Jurkat, Clone E6-1 (cell line): ENCODE measurements at places on chromosomes 3 and 15.

- no peak for DNase-seq
Measured at GRCh38 chr15:69537901-69538300, 85.3 kb downstream of the RPLP1 start.

GRCh38 chr3:185406121-185406620 lies 43.2 kb downstream of the MAP3K13 start:
- no peak for DNase-seq

DNA sequence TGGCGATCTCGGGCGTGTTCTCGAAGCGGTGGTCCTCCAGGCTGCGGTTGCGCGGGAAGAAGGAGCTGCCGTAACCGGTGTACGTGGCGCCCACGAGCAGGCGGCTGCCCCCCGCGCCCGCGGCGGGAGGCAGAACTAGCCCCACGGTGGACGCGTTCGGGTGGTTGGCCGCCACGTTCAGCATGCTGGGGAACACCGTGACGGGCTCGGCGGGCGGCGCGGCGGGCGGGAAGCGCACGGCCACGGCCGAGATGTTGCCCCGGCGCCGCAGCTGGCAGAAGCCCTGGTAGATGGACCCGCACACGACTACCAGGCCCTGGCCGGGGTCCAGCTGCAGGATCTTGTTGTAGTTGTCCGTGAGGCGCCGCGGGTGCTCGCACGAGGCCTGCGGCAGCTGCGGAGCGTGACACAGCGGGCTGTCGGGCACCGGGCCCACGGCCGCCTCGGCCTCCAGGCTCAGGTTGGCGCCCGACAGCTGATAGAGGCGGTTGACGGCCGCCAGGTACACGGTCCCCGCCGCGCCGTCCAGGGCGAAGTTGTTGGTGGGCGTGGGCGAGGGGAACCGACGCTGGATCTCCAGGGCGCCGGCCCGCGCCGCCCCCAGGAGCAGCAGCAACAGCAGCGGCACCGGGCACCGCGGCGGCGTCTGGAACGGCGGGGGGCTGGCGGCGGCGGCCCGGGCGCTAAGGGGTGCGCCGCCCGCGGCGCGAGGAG lies 397 bp downstream of the PLXND1 start:
- DNase-seq = no peak

DNA sequence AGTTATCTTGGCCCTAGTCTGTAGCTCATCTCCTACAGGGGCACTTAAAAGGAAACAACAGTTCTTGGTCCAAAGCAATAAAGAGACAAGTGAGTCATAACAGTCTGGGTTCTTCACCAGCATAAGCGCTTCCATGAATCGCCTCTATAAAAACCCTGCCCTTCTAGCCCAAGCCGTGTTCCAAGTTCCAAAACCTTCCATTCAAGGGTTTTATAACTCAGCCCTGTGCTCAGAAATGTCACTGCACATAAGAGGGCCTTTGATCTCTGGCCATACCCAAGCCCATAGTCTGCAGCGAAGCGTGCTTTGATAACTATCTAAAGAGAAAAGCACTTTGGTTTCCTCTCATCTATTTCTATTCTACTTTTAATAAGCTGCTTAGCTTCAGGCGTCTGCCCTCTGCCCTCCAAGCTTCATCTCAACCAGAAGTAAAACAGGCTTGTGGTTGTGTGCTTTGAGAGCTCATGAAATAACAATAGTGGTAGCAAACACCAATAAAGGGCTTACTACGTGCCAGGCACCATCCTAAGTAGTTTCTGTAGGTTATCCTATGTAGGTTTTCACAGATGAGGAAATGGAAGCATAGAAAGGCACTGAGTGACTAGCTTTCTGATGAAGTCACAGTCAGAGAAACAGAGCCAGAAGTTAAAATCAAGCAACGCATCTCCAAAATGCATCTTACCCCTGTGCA lies 64.0 kb upstream of the AKAP13 start:
- peak; percentile 66 for DNase-seq

- DNase-seq = no peak
Measured at GRCh38 chr15:73228128-73228646, 140.6 kb downstream of the HCN4 start.

DNA sequence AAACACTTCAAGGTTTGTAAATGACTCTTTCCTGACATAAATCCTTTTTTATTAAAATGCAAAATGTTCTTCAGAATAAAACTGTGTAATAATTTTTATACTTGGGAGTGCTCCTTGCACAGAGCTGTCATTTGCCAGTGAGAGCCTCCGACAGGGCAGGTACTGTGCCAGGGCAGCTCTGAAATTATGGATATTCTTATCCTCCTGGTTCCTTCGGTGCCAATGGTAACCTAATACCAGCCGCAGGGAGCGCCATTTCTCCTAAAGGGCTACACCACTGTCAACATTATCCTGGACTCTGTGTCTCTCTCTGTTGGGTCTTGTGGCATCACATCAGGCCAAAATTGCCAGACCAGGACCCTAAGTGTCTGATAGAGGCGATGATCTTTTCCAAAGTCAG lies 33.0 kb downstream of the CHDH start:
- DNase-seq = no peak

GRCh38 chr3:105611304-105612192 lies 244.8 kb downstream of the ALCAM start:
- no peak for DNase-seq

DNA sequence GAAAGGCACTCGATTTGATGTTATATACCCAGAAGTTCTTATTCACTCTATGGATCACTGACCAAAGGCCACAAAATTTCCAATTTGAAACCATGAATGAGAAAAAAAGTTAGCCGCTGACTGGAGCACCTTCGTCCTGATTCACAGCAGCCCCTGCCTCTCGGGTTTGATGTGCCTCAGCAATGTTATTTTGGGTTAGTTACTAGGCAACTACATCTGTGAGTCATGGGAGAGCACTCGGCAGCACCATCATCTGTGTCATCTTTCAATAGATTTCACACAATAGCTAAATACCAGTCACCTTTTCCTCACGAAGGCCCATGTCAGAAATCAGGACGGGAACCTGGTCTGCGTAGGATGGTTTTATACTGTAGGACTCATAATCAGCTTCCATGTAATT lies 269.2 kb downstream of the ZBBX start:
- no peak for DNase-seq

DNA sequence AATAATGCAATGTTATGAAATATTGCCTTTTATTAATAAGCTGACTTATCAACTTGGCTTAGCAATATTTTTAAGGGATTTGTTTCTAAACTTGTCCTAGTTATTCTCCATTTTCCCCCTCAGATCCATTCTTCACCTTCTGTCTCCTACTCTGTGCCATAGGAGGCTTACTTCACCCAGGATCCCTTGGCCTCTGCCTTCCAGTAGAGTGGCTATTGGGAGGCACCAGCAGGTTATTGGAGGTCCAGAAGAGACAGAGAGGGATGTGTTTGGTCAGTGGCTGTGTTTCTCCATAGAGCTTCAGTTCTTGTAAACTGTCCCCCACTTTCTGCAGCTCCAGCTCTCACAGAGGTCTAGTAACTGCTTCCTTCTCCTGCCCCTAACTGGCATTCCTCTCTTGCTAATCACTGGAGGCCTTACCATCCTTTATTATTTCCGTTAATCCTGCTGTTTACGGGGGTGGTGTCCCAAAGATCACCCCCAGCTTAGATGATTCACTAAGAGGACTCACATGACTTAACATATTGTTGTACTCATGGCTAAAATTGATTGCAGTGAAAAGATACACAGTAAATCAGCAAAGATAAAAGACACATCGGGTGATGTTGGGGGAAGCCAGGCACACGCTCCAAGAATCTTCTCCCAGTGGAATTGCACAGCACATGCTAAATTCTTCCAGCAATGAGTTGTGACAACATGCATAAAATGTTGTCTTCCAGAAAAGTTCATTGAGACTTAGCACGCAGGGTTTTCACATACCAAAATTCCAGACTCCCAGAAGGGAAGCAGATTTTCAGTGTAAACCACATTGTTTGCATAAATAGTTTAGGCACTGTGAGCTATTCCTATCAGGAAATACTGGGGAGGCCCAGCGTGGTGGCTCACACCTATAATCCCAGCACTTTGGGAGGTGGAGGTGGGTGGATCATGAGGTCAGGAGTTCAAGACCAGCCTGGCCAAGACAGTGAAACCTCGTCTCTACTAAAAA lies 67.5 kb downstream of the RPL22L1 start:
- no peak for DNase-seq

- no peak for DNase-seq
Measured at GRCh38 chr3:12507591-12508281, 23.5 kb downstream of the TSEN2 start.

DNA sequence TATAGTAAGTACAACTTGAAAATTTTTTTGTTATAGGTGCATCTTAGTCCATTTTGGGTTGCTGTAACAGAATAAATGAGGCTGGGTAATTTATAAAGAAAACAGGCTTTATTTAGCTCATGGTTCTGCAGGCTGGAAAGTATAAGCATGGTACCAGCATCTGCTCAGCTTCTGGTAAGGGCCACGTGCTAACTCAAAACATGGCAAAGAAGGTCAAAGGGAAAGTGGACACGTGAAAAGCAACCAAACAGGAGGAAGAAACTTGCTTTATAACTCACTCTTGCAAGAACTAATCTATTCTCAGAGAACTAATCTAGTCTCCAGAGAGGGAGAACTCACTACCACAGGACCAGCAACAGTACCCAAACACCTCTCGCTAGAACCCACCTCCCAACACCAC lies 9.1 kb downstream of the HDGFL3 start:
- DNase-seq = no peak

DNA sequence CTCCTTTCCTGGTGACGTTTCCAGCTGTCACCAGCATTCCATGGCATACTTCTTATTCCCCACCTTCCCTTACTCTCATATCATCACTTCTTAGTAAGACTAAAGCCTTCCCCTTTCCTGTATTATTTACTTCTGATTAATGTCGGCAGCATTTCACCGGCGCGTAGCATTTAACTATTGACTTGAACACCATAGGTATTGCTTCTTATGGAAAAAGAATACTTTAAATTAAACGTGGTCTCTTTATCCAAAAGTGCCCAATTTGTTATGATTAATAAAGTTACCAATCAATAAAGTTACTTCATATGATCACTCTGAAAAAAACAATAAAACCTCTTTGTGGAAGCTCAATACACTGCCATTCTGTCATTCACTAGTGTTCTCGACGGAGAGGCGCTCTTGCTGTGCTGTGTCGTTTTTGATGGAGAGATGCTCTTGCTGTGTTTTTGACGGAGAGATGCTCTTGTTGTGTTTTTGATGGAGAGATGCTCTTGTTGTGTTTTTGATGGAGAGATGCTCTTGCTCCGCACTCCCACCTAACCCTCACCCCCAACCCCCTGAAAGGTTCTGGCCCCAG lies 165.0 kb downstream of the XXYLT1 start:
- DNase-seq = no peak

DNA sequence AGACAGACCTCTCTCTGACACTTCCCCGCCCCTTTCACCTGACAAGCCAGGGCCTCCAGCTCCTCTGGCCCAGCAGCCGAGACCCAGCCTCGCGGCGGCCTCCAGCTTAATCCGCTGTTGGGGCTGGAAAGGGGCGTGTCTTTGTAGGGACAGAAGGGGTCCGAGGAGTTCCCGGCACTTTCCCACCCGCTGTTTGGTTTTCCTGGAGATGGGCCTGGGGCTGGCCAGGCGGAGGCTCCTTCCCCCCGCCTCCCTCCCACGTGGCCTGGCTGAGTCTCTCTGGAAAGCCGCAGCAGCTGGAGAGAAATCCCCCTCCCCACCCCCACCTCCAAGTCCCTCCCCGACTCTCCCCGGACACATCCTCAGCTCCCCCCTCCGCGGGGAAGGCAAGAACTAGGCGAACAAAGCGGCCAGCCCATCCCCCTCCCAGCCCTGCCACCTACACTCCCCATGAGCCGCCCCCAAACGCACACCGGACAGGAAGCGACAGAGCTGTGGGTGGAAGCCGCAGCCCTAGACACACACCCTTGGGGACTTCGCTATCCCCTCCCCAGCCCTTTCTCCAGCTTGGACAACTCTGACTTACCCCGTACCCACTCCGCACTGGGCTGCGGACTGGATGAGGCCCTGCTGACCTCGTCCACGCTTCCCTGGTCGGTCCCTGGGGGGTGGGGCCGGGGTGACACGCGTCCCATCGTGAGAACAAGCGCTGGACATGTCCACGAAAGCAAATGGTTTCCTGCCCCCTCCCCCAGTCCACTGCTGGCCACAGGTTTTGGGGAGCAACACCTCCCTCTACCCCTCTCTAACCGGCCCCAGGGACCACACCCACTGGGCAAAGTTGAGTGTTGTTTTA lies 1.2 kb downstream of the IGDCC4 start:
- no peak for DNase-seq

GRCh38 chr3:46065294-46065705 lies 38.0 kb upstream of the XCR1 start:
- DNase-seq = peak; percentile 90

- no peak for DNase-seq
Measured at GRCh38 chr15:95277266-95277665, 1045.9 kb downstream of the MCTP2 start.

DNA sequence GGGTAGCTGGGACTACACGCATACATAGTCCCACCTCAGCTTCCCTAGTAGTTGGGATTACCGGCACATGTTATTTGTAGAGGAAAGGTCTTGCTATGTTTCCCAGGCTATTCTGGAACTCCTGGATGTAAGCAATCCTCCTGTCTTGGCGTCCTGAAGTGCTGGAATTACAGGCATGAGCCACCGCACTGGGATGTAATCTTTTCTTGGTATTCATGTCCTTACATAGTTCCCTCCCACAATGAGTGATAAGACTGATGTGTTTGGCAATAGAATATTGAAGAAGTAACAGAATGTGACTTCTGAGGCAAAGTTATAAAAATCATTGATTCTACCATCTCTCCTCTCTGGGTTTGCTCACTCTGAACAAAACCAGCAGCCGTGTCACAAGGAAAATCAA lies 22.7 kb upstream of the ALCAM start:
- no peak for DNase-seq

- no peak for DNase-seq
Measured at GRCh38 chr3:179304605-179305004, 18.2 kb upstream of the ZNF639 start.

- no peak for DNase-seq
Measured at GRCh38 chr15:39854161-39854560, 65.9 kb downstream of the GPR176 start.

GRCh38 chr15:71623111-71623510 lies 187.2 kb upstream of the NR2E3 start:
- no peak for DNase-seq

DNA sequence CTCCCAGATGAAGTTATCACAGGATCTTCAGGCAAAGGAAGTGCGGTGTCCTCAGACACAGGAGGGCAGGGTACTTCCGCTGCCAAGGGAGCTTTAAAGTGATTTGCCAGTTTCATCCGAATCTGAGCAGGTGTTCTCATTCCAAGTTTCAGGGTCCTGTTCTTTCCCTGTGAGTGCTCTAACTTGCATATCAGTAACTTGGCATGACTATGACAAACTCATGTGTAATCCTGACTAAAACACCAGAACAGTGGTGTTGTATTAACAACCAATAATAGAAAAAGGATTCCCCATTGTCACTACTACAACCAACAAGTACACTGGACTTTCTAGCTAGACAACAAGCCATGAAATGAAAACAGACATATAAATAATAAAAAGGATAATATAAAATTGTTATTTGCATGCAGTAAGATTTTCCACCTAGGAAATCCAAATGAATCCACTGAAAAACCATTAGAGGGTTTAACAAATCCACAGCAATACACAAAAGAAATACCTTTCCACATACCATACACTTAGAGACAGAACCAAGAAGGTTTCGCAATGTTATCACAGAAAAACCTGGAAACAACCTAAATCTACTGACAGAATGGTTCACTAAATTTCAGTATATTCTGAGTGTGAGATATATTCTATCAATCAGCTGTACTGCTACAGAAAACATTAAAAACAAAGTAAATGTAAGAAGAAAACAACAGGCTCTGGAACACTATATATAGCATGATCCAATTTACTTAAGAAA lies 40.9 kb upstream of the RPL35A start:
- DNase-seq = no peak

- DNase-seq = no peak
Measured at GRCh38 chr3:113895964-113896363, 51.8 kb upstream of the ZDHHC23 start.

GRCh38 chr3:50189274-50189673 lies 2.1 kb upstream of the GNAT1 start:
- peak; percentile 54 for DNase-seq
